Renal pelvis (tissue), 12 donors: ENCODE measurements at places on chromosomes 13 and 19. TPM values are rescaled to one million over a fixed set of nuclear protein-coding genes. Genes with fewer than 3 reads are reported as not detected.

Gene MLLT1
- 114 TPM for polyA plus RNA-seq

Gene PALM
- polyA plus RNA-seq: 113 TPM

Gene PEAK3
- 0.09 TPM for polyA plus RNA-seq

Gene CEACAM7
- polyA plus RNA-seq: not detected

Gene ZNF600
- polyA plus RNA-seq: 7.8 TPM

Gene ZNF613
- 15.1 TPM for polyA plus RNA-seq

Gene DUS3L
- polyA plus RNA-seq: 45.1 TPM

Gene NKG7
- polyA plus RNA-seq: 1.8 TPM

Gene ZNF99
- polyA plus RNA-seq: 2.1 TPM

Gene SOHLH2
- polyA plus RNA-seq: 3.0 TPM

DNA sequence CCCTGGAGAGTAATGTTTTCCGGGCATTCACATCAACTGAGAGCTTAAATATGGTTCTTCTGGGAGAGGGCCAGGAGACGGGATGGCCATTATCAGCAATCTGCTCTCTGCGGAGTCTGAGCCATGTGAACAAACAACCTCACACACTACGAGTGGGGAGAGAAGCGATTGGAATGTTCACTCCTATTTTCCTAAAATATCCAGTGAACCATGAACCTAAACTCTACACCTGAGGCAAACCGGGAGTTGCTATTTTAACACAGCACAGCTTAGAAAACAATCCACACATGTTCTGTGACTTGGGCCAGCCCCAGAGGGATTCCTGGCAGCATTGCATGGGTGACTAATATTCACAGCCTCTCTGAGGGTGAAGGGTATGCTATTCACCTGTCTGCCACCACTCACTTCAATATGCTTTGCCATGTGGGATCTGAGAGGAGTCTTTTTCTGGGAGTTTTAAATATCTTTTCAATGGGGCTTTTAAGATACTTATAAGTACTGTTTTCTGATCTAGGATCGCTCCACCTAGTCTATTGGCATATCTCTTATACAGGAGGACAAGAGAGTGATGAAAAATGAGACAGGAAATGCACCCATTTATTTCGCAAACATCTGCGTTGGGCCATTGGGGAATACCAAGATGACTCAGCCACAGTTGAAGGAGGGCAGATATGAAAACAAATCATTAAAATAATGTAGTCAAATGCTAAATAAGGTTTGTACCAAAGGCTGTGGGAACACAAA, 72.6 kb upstream of the SERP2 start:
- DNase-seq: peak; percentile 76

DNA sequence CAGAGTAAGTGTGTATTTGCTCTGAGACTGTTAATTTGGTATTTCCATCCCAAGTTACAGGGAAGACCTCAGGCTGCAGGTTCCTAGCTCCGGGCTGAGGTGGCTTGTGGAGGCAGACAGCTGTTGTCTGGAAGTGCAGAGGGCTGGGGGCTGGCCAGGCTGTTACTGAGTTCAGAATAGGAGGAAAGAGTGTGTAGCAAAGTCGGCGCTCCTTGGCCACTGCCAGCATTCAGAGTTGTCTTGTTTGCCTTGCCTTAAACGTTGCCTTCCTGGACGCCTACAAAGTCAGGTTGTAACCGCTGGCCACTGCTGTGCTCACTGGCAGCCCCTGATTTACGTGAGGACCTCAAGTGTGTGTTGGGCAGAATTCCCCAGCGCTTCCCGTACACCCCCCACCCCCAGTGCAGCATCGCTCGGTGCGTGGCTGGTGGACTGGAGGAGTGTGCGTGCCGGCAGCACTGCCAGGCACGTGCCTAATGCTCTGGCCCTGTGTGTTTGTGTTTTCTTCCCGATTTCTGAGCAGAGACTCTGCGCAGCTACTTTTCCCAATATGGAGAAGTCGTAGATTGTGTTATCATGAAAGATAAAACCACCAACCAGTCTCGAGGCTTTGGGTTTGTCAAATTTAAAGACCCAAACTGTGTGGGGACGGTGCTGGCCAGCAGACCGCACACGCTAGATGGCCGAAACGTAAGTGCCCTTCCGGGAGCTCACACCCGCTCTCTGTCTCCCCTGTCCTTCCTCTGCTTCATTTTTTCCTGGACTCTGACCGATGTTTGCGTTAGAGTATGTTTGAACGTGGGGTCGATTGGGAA, 10.5 kb downstream of the DAZAP1 start:
- DNase-seq: no peak

- no peak for DNase-seq
Measured at GRCh38 chr13:22793598-22794134, 387.1 kb upstream of the SGCG start.

GRCh38 chr19:51024924-51025323, 1.5 kb downstream of the KLK11 start:
- no peak for DNase-seq

DNA sequence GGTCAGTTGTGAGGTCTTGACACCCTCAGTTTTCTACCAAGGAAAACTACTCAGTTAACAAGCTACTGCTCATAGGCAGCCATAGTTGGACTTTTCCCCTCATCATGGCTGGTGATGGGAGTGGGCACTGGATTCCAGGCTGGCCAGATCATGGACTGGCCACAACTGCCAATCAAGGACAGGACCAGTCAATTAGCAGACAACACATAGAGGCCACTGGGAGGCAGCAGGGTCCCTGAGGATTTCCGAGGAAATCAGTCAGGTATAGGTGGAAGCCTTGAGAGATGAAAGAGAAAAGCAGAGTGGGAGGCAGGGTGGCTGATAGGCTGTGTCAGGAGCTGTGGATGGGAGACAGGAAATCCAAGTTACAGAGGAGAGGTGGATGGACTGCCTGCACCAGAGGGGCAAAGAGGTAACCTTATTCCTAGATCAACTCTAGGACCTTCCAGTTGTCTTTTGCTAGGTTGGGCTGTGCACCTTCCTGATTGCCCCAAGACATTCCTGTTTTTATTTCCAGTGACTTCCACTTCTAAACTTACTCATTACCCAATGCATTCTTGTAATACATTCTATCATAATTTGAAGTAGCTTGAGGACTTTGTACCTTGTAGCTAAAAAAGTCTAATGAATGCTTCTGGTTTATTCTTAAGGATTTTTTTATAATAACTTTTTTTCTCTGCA, 361.8 kb downstream of the KCNRG start:
- DNase-seq: no peak

DNA sequence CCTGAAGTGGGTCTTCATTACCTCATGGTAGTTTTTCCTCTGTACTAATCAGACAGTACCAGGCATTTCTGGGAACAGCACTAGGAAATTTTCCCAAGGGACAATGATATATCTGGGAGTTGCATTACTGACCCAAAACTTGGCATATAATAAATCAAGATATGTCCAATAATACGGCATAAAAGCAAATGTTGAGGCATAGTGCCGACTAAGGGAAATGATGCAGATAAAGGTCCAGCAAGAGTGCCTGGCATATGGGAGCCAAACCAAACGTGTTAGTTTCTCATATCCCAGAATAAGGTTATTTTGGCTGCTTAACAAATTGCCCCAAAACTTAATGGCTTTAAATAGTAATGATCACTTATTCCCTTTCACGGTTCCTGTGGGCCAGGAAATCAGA, 12.1 kb upstream of the TDRD3 start:
- DNase-seq: no peak

GRCh38 chr13:69948016-69948415, 159.6 kb upstream of the ATXN8OS start:
- DNase-seq: no peak

- DNase-seq: no peak
Measured at GRCh38 chr13:29730253-29730652, 120.2 kb downstream of the UBL3 start.

- no peak for DNase-seq
Measured at GRCh38 chr13:21355304-21355703, 103.8 kb downstream of the ZDHHC20 start.

DNA sequence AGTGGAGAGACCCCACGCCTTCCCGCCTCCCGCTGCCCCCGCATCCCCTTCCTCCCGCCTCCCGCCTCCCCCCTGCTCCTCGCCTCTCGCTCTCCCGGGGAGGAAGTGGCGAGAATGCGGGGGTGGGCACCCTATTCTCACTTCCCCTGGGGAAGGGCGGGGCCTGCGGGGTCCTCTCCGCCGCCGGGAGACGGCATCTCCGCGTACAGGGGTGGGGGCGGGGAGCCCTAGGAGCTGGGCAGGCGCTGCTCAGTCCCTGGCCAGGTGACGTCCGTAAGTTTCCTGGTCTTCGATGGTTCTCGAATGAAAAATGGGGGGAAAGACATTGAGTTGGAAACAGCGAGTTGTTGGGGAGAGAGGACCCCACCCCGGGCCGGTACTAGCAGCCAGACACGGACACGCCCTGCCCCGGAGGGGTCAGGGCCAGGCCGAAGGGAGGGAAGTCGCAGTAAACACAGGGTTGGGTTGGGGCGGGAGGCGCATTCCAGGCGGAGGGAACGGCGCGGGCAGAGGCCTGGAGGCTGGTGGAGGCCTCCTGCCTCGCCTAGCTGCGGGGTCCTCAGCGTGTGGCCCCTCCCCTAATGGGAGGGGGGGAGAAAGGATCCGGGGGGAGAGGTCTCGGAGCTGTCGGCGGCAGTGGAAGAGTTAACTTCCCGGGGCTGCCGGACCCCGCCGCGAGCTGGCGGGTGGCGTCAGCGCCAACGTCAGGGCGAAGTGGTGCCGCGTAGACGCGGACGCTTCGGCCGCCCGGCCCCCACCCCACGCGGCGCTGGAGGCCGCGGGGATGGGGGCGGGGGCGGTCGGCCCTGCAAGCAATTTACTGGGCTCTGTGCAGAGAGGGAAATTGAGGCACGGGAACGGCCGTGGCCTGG, 10.4 kb upstream of the JUND start:
- peak; percentile 90 for DNase-seq

GRCh38 chr13:99275093-99275469, 16.9 kb upstream of the GPR18 start:
- no peak for DNase-seq

GRCh38 chr19:51799774-51800472, 5.0 kb downstream of the FPR3 start:
- DNase-seq: no peak

DNA sequence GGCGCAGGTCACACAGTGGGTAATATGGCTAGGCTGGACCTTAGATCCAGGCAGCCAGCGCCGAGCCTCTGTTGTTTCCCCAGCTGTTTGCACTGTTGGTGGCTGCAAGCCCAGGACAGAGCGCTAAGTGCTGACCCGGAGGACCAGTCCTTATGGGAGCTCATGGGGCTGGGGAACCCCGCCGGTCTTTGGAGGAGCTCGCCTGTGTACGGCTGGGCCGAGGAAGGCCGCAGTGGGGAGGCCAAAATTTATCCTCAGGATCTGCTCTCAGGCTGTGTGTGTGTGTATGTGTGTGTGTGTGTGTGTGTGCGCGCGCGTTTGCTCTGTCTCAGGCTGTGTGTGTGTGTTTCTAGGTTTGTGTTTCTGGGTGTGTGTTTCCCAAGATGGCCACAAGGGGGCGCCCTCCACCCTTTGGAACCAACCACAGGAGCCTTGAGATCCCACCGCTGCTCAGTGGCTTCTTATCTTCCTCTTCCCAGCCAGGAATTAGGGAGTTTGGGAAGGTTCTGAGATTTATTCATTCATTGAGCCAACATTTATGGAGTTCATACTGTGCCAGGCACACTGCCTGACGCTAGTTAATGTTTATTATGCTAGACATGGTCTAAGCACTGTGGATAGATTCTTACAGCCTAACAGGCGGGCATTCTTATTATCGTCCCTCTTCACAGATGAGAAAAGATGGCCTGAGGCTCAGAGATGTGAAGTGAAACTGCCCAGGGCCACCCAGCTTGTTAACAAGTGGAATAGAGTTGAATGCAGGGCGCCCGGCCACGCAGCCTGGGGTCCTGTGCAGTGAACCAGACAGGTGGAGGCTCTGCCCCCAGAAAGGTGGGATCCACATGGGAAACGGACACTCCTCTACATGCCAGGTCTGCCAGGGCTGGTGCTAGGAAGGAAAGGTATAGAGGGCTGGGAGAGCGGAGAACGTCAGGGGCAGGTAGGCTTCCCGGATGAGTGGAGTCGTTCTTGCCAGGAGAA, 13.0 kb downstream of the PGLYRP1 start:
- peak; percentile 57 for DNase-seq

DNA sequence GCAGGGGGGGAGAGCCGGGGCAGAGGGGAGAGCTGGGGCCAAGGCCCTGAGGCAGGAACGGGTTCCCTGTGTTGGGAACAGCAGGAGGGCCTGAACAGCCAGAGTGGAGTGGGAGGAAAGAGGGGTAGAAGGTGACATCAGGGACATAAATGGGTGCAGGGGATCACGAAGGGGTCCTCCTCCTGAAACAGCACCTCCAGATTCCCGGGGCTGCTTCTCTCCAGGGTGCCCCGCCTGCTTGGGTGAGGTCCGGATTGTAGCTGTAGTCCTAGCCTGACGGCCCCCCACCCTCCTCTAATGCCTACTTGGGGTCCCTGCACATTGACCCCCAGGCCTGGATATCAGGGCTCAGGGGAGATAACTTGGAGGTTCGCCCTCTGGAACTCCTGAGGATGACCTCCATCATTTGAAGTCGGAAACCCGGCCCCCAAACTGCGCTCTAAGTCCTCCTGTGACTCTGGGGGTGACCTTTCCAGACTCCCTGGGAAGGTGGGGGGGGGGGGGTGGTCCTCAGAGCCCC, 473 bp upstream of the SCN1B start:
- no peak for DNase-seq

DNA sequence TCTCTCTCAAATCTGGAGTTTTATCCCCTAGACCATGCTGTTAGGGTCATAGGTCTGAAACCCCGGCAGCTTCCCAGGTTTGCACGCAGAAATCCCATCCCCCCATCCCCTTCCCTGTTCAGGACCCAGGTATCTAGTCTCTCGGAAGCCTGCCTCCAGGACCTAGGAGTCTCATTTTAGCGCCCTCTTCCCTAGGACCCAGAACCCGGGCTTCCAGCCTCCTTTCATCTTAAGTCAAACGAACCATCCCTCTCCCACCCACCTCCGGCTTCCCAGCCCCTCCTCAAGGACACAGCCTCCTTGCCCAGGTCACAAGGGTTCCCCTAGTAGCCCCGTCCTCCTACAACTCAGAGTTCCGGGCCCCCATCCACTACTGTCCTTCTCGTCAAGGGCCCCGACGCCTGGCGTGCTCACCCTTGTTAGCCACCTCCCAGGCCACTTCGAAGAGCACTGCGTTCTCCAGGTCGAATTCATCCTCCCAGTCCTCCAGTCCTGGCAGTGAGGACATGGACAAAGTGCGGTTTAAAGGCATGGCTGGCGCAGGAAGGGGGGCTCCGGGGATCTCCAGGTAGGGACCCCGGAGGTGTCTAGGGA, 431 bp downstream of the GYS1 start:
- no peak for DNase-seq
